Renal pelvis (tissue), 12 donors: ENCODE measurements at places on chromosomes 7 and 10. TPM values are rescaled to one million over a fixed set of nuclear protein-coding genes. Genes with fewer than 3 reads are reported as not detected.

GRCh38 chr10:1615186-1615954 is 122.0 kb downstream of the ADARB2 start:
- no peak for DNase-seq

Gene HMX2
- polyA plus RNA-seq = 1.5 TPM

Gene ANKRD1
- polyA plus RNA-seq = 0.81 TPM

- DNase-seq = no peak
These were observed 317.7 kb upstream of the SEMA3C start for GRCh38 chr7:81236560-81236959.

- peak; percentile 39 for DNase-seq
These were observed 39.3 kb downstream of the FAM13C start for GRCh38 chr10:59323036-59323459.

Gene AKR1C2
- polyA plus RNA-seq = 5.1 TPM

DNA sequence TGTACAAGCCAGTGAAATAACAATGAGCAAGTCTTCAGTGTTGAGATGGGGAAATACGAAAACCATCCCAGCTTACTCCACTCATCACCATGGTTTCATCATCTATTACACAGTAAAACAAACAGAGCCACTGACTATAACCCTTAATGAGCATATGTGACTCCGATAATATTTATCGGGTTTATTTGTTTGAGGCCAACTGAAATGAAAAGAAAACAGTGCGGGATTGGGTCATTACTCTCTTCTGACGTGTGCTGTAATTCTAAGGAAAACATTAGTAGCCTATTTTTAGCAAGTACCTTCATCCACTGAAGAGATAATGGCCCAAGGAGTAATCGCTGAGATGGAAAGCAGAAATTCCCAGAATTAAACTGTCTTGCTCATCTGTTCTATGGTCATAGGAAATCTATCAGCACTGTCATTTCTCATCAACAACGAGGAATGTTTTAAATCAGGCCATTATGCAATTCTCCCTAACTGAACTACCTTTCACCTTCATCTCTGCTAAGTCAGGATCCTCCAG is 716.5 kb downstream of the INHBA start:
- peak; percentile 30 for DNase-seq

Gene BEND7
- 45.3 TPM for polyA plus RNA-seq

Gene NPY4R
- not detected for polyA plus RNA-seq

DNA sequence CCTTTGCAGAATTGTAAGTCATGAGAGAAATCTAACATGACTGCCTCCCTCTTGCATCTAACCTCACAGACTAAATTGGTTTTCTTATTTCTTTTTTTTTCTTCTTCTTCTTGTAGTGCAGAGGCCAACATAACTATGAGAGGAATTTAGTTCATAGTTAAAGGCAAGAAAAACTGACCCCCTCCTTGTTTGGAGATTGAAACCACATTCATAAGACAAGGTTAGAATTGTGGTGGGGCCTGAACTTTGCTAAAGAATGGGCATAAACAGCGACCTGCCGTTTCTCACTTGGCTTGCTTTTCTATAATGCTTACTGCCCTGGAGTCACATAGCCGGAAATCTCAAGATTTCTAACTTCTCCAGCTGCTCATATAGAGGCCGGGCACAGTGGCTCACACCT is 2.4 kb upstream of the POLM start:
- DNase-seq = no peak

Gene GARIN1A
- polyA plus RNA-seq = 3.4 TPM

Gene PRSS37
- 0.74 TPM for polyA plus RNA-seq

Gene FXYD4
- 1.8 TPM for polyA plus RNA-seq
